ENCODE measurements at places on chromosomes 1 and 21.

DNA sequence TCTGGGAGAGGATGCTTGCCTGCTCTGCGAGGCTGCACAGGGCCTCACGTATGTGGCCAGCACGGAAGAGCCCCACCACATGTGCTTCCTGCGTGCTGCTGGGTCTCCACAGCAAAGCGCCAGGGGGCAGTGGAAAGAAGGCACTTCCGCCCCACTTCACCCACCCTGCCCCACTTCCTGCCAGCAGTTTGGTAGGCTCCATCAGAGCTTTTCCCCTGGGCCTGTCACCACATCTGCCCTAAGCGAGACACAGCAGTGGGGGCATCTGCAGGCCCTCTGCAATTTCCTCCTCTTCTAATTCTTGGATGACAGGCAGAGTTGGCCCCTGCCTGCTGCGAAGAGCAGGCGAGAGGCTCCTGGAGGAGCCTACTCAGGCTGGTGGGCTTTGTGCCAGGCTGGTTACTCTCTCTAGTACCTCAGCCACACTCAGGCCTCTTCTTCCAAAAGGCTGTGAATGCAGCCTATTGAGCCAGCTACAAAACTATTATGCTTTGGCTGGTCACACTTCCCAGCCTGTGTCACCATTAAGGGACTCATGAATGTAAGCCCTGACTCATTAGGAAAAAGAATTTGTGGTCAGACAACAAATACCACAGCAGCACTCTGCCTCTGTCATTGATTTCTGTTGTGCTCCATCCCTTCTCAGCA, 25.0 kb downstream of the CD244 start:
- peak; percentile 85 for DNase-seq

DNA sequence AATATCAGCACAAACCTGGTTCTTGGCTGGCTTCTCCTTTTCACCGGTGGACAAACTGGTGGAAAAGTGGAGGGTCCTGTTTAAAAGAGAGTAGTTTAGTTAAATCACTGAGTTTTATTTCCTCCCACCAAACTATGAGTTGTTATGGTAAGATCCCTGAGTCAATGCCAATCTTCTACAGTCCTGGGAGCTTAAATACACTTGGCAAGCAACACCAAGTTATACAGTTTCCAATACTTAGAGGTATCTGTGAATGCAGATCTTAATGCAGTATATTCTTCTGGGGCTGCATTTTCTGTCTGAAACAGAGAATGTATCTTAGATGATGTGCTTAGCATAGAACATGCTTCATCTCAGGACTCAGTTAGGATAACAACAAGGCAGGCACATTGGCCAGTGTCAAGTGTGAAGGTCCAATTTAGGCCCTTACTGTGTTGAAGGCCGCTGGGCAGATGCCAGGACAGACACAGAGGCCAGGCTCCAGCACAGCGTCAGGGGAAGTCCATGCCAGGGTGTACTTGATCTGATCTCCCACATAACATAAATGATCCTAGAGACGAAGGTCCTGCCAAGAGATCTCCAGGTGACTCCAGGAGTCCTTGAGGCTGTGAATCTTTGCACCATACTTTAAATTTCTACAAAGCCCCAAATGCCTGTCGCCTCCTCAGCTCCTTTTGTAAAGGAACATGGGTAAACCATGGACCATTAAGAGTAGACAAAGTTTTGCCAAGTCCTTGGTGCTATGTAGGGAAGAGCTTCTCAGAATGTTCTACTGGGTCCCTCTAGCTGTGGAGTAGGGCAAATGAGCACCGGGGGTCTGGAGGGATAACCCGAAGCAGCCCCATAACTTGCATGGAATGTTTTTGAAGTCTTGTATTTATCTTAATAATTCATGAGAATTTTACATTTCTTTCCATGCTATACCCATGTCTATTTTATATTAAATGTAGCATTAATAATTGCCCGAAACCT, 76.8 kb downstream of the KCNJ15 start:
- no peak for DNase-seq

GRCh38 chr1:225406976-225407725, 20.7 kb downstream of the LBR start:
- no peak for DNase-seq

DNA sequence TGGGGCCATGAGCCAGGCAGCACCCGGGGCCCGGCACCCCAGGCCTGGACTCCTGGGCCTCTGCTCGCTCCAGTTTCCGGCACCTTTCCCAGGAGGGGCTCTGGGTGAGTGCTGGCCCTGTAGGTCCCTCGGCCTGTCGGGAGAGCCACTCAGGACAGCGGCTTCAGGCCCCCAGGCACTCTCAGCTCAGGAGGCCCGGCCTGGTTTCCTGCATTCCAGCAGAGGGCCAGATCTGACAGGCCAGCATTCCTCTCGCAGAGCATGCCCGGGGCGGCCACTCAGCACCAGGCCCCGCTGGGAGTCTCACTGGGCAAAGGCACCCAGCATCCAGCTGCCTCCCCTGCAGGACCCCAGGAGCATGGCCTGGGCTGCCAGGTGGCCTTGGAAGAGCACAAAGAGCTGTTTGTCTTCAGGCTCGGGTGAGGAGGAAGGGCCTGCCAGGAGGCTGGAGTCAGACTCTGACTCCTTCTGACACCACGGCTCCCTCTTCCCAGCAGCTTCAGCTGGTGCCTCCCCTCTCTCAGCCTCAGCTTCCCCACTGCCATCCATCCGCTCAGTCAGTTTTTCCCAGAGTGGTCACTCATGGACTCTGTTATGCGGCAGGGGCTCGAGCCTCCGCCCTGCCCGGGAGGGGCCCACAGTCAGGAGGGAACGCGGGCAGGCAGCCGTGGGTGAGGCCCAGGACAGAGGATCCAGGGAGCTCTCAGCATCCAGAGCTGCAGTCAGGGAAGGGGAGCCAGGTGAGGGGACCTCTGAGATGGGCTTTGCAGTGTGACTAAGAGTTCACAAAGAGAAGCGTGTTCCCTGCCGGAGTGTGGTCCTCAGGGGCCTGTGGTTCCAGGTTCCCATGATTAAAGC, 51.7 kb downstream of the WNT9A start:
- DNase-seq: no peak

- no peak for DNase-seq
Observed at GRCh38 chr1:41387667-41388091, 26.4 kb downstream of the FOXO6 start.

GRCh38 chr1:188249811-188250210, 1421.1 kb downstream of the PLA2G4A start:
- DNase-seq: no peak

- DNase-seq: no peak
Observed at GRCh38 chr1:94622757-94623156, 81.2 kb upstream of the F3 start.

- DNase-seq: peak; percentile 41
Observed at GRCh38 chr1:156845055-156845952, 13.6 kb downstream of the INSRR start.

- no peak for DNase-seq
Observed at GRCh38 chr1:101496109-101496508, 259.3 kb downstream of the S1PR1 start.

- no peak for DNase-seq
Observed at GRCh38 chr1:36743286-36744005, 260.7 kb upstream of the CSF3R start.

DNA sequence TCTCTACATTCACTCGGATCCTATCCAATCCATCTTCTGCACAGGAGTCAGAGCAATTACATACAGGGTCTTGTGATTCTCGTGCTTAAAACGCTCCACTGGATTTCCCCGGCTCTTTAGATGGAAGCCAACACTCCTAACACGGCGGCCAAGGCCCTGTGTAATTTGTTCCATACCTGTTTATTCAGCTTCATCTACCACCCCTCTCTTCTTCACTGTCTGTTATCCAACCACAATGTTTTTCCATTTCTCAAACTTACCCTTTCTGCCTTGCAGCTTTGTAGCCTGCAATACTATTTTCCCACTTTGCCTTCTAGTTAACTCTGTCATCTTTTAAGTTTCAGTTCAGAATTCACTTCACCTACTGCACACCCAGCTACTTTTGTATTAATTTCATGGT, 249.6 kb upstream of the USP25 start:
- DNase-seq: no peak

DNA sequence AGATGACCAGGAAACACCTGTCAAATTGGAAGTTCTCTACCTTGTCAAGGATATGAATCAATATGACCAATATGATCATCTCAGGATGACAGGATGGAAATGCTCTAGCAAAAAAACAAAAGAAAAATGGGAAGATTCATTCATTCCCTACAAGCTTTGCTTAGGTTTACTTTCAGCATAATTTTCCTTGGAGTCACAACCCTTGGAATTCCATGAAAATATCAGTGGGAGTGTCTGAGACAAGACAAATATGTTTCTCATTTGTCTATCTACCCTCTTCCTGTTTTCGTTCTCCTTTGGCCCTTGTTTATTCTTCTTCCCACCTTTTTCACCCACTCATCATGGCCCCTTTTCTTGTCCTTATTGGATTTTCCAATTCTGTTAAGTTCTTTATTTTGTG, 50.6 kb downstream of the COLGALT2 start:
- DNase-seq: no peak

DNA sequence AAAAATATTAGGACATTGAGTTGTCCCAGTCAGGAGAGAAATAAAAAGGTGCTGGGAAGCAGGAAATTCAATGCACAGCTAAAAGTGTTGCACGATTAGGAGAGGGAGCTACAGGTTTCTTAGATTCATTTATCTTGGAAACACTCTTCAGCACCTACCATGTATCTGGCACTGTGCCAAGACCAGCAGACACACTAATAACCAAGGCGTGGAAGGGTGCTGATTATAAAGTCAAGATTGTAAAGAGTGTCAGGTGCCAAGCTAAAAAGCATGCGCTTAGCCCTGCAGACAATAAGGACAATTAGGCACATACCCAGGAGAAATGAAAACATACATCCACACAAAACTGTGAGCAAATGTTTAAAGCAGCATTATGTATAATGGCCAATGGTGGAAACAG, 129.9 kb downstream of the DSCAM start:
- DNase-seq: no peak

GRCh38 chr21:34552360-34553098, 40.5 kb upstream of the KCNE1 start:
- no peak for DNase-seq

GRCh38 chr1:151934048-151934493, 24.8 kb upstream of the THEM4 start:
- peak; percentile 48 for DNase-seq

DNA sequence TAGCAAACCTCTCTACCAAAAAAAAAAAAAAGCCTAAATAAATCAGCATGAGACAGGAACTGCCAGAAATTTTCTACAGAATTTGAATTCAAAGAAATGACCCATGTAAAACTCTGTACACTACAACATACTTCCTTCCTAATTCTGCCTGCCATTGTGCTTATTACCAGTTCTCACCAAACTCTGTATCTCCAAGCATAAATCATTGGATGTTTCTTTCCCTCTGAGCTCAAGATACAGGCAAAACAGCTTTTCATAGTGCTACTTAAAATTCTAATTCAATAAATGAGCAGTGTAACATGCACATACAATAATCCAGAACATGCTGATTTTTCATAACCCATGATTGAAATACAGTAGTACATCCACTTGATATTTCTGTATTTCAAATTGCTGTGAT, 87.0 kb downstream of the EIF4G3 start:
- DNase-seq: no peak

DNA sequence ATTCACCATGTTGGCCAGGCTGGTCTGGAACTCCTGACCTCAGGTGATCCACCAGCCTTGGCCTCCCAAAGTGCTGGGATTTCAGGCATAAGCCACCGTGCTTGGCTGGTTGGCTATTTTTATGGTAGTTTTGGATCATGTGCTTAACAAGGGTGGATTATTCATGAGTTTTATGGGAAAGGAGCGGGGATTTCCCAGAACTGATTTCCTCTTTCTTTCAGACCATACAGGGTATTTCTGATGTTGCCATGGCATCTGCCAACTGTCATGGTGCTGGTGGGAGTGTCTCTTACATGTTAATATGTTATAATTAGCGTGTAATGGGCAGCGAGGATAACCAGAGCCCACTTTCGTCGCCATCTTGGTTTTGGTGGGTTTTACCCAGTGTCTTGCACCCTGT, 3.2 kb downstream of the TRPM2 start:
- peak; percentile 15 for DNase-seq

GRCh38 chr1:221701570-221702186, 40.2 kb downstream of the DUSP10 start:
- no peak for DNase-seq

- DNase-seq: no peak
Observed at GRCh38 chr21:14866859-14867765, 197.7 kb downstream of the NRIP1 start.

DNA sequence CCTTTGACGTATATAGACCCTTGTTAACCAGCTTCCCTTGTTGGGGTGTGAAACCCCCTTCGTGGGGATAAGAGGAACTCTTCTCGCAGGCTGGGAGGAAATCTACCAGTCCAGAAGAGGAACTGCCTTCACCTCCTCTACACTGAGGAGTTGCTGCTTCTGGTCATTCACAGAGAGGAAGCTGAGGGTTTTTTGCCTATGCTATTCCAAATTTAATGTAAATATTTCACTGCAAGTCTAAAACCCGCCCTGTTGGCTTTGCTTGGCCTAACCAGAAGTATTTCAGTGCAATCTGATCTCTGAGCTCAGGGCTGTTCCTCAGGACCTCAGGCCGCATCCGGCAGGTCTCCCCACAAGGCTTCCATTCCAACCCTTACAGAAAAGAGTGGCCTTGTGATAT, 150.1 kb downstream of the HIVEP3 start:
- peak; percentile 12 for DNase-seq

DNA sequence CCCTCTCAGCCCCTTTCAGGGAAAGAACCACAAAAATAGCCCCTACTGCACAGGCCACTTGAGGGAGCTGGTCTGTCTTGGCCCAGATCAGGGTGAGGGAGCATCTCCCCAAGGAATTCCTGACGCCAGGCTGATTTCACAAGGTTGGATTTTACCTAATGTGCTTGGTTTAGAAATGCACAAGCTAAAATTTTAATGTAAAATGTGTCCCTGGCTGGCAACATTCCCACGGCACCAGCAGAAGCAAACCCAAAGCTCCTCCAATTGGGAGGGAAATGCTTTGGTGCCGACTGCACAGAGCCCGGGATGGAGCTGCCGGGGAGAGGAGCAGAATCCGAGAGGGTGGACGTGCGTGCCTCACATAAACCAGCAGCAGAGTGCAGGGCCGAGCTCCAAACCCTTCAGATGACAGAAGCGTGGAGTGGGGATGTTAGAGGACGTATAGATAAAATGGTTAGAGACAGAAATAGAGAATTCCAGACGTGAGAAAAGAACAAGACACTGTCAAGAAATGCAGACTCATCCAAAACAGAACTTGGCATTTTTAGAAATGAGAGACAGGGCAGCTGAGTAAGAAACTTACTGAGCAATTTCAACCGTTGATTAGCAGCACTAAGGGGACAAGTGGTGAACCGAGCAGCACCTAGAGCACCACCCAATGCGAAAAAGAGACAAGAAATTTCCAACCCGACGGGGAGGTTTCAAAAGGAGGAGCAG, 41.6 kb upstream of the TMEM52 start:
- no peak for DNase-seq

GRCh38 chr1:11898831-11899467, 27.3 kb downstream of the KIAA2013 start:
- no peak for DNase-seq

GRCh38 chr1:236639686-236640085, 35.4 kb upstream of the HEATR1 start:
- DNase-seq: no peak

Measured in CD4-positive, alpha-beta T cell treated with Interleukin-1 beta for 1 hour (primary cell).